ENCODE measurements at places on chromosomes 2 and 18.

GRCh38 chr2:58042486-58042970 is 4.1 kb upstream of the VRK2 start:
- DNase-seq, result no peak

DNA sequence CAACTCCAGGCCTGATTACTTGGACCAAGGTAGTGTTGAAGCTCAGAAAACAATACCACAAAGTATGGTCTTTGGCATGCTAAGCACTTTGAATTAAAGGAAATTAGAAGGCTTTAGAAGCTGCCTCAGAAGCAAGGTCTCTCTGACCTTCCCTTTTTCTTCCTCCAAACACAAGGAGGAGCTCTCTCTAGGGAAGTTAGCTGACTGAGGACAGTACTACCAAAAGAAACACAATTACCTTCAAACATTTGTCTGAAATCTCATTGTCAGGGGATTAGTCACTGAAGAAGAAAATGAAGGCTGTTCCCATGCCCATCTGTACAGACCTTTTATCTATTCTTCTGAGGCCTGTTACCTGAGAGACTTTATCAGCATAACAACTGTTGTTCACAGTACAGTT is 279.3 kb downstream of the CDH20 start:
- DNase-seq, result no peak

GRCh38 chr2:200422532-200423261 is 87.2 kb downstream of the KCTD18 start:
- DNase-seq, result no peak

DNA sequence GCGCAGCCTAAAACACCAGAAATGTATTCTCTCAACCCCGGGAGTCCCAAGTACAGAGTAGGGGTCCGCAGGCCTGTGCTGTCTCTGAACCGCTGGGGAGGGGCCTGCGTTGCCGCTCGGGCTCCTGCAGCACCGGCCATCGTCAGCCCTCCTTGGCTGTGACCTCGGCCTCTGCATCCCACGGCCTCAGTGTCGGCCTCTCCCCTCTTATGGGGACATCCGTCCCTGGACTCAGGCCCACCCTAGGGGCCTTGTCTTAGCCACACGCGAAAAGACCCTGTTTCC is 50.5 kb downstream of the KCNG2 start:
- no peak for DNase-seq

GRCh38 chr18:34918856-34919255 is 122.4 kb upstream of the MAPRE2 start:
- DNase-seq, result no peak

DNA sequence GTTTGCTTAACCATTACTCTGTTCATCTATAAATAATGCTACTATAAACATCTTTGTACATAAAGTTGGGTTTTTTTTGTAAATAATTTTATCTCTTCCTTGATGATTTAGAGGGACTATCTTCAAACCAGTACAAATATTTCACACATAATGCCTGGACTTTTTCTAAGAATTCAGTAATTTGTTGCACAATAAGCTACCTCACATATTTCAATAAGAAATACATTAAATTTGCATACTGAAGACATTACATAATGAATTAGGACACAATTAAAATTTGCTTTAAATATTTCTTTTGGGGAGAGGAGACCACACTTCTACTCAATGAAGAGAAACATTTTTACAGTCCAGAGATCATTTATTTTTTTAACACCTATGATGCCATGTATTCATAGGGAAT is 7.2 kb upstream of the ROCK1 start:
- no peak for DNase-seq

GRCh38 chr2:101802329-101802728 is 104.8 kb downstream of the MAP4K4 start:
- no peak for DNase-seq

GRCh38 chr2:54577944-54578647 is 122.0 kb downstream of the SPTBN1 start:
- DNase-seq, result no peak

DNA sequence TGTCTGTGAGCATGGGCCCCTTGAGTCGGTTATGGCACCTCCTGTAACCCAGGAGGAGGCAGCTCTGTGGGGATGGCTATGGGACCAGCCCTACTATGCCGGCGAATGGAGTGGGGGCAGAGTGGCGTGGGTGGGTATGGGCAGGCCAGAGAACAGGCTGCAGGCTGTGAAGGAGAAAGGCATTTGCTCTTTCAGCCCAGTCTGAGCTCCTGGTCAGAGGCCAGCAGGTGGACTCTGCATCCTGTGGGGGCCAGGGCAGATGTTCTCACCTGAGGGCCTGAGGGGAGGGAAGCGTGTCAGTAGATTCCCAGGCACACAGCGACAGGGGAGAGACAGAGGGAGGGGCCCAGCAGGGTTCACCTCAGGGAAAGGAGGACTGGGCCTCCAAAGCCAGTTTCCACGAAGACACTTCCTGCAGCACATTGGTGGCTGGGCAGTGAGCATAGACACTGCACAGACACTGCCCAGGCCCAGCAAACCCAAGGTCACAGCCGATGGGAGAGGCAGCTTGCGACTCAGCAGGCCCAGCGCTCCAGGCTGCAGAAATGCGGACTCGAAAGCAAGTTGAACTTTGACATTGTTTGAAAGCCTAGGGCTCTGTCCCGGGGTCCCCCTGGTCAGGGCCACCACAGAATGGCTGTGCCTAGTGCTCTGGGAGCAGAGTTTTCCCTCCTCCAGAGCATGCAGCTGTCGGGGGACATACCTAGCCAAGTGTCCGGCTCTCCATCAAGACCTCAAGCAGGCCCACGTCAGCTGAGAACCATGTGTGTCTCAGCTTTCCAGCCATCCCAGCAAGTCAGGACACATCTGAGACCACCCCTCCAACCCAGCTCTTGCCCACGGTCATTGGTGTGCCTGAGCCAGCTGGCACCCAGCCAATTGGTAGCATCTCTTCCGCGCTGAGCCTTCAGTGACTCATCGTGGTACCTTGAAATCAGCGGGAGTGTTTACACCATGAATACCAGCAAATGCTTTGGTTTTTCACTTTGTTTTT is 53.8 kb downstream of the TGOLN2 start:
- DNase-seq, result no peak

GRCh38 chr2:105885456-105885855 is 140.7 kb downstream of the NCK2 start:
- no peak for DNase-seq

- DNase-seq, result no peak
Measured at GRCh38 chr2:147487286-147487977, 357.4 kb upstream of the ACVR2A start.

- DNase-seq, result peak; percentile 75
Measured at GRCh38 chr2:231052494-231053451, 3.9 kb upstream of the PSMD1 start.

GRCh38 chr2:4979111-4979510 is 713.1 kb upstream of the SOX11 start:
- no peak for DNase-seq

GRCh38 chr2:28155086-28155485 is 237.6 kb upstream of the FOSL2 start:
- no peak for DNase-seq

GRCh38 chr18:63604791-63605567 is 17.8 kb downstream of the SERPINB13 start:
- DNase-seq, result no peak

DNA sequence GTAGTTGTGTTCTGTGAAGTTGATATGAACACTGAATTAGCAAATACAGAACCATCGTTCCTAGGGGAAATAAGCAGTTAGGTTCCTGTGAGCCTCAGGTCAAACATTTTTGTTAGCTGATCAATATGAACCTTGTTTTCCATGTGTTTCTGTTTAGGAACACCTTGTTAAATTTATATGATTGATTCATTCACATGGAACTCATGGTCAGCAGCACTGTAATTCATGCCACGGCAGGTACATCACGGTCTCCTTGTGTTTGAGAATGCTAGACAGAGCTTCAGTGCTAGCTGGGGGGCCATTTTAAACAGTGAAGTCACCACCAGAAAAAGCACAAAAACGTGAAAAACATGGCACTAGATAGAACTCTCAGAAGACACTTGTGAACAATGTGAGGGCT is 62.2 kb downstream of the MYCN start:
- no peak for DNase-seq

DNA sequence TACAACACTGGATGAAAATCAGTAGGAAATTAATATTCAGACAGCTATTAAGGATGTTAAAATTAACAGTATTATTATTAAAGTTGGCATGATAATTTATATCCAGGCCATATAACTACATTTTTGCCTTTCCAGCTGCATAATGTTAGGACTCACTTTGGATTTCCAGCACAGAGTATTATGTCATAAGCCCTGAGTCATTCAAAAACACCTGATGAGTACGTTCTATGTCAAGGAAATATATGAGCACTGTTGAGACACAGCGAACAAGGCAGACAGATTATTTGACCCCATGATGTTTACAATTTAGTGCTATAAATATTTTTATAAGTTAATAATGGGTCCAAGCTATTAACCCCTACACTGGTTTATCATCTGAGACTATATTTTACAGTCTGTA is 59.8 kb upstream of the RIT2 start:
- DNase-seq, result no peak
